Cortex of kidney (tissue), 1 donor: ENCODE measurements at places on chromosomes 11 and 22.

DNA sequence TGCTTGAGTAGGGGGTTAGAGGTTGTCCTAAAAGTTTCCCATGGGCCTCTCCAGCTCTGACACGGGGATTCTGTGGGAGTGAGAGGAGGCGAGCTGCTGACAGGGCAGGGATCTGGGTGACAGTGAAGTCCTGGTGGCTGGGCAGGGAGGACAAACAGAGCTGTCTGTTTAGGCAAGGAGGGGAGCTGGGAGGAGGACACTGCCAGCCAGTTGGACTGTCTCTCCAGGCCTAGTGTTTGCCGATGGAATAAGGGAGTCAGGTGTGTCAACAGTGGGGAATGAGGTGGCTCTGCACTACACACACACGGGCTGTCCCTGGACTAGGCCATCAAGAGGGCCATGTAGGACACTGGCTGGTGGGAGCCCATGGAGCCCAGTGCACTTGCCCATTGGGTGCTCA lies 20.6 kb upstream of the SYT7 start:
- DNase-seq: no peak

DNA sequence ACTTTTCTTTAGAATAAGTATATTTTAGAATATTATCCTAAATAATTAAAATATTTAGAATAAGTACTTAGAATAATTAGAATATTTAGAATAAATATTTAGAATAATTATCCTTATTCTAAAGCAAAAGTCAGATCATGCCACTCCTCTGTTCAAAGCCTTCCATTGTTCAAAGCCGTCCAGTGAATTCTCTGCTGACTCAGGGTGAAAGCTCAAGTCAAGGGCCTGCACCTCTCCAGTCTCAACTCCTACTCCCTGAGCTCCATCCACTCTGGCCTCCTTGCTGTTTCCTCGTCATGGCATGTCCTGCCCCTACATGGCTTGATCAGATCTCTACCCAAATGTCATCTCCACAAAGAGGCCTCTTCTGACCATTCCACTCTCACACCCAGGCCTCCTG lies 30.0 kb downstream of the PLEKHA7 start:
- DNase-seq: no peak

DNA sequence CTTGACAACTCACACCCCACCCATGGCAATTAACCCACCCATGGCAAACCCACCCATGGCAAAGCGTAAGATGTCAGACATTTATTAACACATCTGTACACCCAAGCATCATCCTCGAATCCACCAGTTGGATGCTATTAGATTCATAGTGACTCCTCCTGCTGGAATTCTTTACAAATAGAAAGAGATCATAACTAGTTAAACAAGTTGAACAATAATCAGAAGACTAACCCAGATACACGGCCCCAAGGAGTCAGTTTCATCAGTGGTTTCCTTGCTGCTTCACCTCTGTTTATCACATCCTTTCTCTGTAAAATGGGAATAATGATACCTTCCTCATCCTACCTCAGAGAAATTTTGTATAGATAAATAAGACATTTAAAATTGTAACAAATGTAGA lies 5.1 kb downstream of the GTPBP1 start:
- DNase-seq: no peak

DNA sequence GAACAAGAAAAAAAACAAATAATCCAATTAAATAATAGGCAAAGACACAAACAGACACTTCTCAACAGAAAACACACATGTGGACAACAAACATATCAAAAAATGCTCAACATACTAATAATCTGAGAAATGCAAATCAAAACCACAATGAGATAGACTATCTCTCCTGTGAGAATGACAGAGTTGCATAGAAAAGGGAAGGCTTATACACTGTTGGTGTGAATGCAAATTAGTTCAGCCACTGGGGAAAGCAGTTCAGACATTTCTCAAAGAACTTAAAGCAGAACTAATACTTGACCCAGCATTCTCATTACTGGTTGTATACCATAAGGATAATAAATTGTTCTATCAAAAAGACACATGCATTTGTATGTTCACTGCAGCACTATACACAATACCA lies 637.8 kb upstream of the LUZP2 start:
- no peak for DNase-seq

- no peak for DNase-seq
Measured at GRCh38 chr11:34886609-34887008, 29.6 kb downstream of the APIP start.

DNA sequence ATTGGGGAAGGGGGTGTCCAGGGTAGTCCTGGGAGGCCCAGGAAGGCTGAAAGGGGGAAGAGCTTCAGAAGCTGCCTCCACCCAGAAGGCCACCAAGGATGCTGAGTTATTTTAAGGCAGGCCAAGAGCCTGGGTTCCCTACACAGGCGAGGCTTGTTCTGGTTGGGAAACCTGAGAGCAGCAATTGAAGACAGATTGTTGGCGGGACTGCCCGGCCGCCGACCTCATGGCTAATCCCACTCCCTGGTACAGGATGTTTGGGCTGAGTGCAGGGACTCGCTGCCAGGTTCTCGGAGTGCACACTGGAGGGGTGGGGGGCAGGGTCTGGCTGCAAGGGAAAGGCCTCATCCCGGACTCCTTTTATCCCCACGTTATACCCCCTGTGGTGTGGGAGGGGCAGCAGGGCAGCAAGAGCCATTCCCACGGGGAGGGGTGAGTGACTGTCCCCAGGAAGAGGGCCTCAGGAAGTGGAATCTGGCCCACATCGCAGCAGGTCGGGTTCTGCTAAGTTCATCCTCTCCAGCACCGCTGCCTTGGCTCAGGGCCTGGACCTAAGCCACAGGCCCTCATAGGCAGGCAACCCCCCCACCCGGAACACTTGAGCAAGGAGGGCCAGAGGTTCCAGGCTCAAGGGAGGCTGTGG lies 43.6 kb upstream of the PRR5 start:
- no peak for DNase-seq

GRCh38 chr11:118033443-118033842 lies 43.4 kb upstream of the TMPRSS4 start:
- no peak for DNase-seq

- DNase-seq: no peak
Measured at GRCh38 chr22:45006964-45007390, 2.8 kb downstream of the PHF21B start.

DNA sequence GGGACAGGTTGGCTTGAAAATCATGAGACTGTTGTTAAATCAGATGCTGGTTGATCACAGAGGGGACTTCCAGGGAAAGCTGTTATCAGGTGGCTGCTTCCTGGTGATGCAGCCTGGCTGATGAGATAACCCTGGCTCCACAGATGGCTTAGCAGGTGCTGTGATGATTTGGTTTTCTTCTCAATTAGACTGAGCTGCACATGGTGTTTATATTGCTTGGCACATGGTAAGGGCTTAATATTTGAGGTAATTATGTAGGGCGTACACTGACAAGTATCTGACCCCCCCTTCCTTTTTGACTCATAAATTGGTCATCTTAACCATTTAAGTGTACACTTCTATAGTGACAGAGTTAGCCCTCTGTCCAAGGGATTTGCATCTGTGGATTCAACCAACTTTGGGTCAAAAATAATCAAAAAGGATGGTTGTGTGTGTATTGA lies 7.0 kb downstream of the RPS3 start:
- no peak for DNase-seq

DNA sequence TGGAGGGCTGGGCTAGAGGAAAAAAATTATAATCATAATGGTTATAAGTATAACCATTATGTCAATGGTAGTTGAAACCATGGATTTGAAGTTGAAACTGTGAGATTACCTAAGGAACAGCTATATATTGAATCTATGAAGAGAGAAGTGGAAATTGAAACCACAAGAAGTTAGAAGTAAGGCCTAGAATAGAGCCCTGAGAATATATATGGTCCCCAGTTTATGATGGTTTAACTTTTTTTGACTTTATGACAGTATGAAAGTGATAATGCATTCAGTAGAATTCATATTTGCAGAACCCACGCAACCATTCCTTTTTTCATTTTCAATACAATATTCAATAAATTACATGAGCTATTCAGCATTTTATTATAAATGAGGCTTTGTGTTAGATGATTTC lies 15.0 kb downstream of the AASDHPPT start:
- no peak for DNase-seq

DNA sequence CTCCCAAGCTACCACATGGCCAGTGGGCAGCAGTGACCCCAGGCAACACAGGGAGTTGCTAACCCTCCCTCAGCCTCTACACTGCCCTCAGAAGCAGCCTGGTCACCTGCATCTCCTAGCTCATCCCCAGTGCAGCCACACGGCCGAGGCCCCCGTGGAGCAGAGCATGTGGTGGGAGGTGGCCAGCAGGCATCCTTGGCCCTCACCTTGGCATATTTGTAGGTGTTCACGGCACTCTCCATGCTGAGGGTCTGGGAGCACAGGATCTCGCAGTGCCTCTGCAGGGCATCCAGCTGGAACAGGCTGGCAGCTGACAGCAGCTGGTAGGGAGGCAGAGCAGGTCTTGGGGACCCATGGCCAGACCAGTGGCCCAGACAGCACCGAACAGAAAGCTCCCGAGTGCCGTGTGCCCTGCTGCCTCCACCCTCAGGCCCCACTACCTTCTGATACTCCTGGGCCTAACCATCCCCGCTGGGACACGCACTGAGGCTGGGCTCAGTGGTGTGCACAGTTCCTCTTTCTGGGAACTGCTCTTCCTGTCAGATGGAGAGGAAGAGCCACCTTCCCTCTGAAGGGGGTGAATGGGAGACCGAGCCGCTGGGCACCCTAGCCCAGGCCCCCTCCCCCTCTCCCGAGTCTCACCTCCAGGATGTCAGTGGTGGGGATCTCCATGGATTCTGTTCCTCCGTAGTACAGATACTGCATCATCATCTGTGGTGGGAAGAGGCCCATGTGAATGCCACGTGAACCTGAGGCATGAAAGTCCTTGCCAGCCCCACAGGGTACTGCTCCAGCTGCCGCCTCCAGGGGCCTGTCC lies 48.8 kb downstream of the NAT10 start:
- DNase-seq: no peak

- no peak for DNase-seq
Measured at GRCh38 chr11:134146598-134146997, 77.2 kb downstream of the NCAPD3 start.

GRCh38 chr22:45399712-45400445 lies 13.5 kb downstream of the SMC1B start:
- DNase-seq: no peak

GRCh38 chr22:32701034-32701433 lies 100.5 kb upstream of the TIMP3 start:
- DNase-seq: no peak

GRCh38 chr11:61814247-61814957 lies 2.4 kb downstream of the FADS1 start:
- no peak for DNase-seq

DNA sequence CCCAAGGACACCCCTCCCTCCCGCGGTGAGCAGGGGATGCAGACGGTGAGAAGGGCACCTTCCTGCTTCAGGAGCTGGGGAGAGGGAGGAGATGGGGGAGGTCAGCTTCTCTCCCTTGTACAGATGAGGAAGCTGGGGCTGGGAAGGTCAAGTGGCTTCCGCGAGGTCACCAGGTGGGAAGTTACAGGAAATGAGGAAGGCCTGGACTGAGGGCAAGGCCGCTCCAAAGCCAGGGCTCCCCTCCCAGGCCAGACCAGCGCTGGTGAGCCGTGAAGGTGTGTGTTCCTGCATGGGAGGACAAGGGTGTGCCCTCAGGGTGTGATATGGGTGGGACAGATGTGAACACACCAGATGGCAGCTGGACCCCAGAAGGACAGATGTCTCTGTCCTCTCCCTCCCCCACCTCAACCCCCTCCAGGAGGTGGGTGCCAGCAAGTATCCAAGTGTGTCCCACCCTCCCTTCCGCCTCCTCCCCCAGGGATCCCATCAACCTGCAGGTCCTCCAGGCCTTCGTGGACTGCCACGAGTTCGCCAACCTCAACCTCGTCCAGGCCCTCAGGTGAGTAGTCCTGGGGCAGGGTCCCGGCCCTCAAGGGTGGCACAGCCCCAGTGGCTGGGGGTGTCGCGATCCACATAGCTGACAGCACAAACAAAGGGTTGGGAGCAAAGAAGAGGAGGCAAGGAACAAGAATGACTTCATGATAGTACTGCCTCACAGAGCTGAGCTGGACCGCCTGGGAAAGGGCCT lies 16.6 kb downstream of the CYTH4 start:
- DNase-seq: no peak

DNA sequence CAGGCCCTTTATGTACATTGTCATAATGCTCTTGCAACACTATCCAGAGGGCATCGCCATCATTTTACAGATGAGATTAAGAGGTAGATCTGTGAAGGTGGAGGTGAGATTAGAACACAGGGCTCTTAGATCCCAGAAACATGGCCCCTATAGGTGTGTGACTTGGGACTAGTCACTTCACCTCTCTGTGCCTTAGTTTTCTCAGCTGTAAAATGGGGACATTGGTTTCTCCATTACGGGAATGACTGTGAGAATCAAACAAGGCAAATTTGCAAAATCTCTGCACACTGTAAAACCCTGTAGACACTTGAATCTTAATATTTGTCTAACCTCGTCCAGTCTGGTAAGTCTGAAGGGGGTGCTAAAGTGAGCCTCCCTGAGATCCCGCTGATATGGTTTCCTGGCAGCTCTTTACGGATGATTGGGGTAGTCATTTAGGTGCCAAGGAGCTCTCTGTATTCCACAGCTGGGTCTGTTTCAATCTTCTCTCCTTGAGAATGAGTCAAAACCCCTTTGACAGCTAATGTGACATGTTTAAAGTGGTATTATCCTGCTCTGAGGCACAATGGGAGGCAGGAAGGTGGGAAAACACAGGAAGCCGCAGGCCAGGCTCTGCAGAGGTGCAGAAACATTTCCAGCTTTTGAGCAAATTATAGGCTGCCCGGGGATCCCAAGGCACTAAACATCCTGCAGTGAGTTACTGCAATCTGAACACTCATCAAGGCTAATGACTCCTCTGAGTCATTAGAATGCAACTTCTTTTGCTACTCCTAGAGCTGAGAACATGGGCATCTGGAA lies 140.8 kb downstream of the CCDC81 start:
- no peak for DNase-seq

- DNase-seq: no peak
Measured at GRCh38 chr11:33777906-33778305, 3.6 kb upstream of the FBXO3 start.

- no peak for DNase-seq
Measured at GRCh38 chr11:132402071-132402684, 1031.8 kb downstream of the NTM start.

- no peak for DNase-seq
Measured at GRCh38 chr11:62176766-62177165, 13.2 kb upstream of the SCGB1D1 start.
